ENCODE measurements at places on chromosomes 2 and 18.
A peak's percentile ranks its signal among the peaks of the same experiment; 100 is the strongest.

GRCh38 chr2:169743549-169743948, 9.9 kb downstream of the KLHL23 start:
- DNase-seq = no peak

DNA sequence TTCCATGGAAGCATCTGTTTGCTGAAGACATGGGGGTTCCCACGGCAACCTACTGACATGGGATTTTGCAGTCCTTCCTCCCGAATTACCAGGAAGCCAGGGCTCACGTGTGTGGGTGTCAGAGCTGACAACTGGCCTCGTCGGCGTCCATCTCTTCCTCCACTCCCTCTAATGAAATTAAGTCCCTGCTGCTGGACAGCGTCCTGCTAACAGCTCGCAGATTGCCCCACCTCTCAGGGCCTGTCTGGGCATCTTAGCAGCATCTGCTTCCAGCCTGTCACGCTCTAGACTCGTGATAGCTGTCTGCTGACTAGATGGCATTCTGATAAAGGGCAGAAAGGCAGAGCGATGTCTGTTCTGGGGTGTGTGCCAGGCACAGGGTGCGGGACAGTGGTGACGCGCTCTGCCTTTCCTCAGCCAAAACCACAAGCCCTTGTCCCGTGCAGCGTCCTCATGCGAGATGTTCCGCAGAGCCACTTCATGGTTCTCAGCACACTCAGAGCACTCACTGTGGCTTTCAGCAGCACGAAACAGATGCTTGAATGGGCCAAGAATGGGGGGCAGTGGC, 161.1 kb downstream of the ARL4C start:
- peak; percentile 28 for DNase-seq

- DNase-seq = no peak
Observed at GRCh38 chr18:26097563-26097962, 7.2 kb upstream of the SS18 start.

DNA sequence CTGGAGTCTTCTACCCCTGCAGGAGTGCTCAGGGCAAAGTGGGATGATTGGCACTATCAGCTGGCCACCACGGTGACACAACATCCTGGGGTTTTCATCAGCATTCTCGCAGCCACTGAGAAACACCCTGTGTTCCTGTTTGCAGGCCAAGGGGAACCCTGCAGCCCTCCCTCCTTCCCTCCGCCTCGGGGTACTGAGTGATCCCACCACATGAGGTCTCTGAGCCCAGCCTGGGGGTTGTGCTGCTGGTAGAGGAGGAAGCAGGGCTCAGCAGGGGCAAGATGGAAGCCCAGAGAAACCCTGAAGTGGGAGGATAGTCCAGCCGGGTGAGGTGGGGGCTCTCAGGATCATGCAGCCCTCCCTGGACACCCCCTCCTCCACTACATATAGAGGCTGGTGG, at the start of gene OXER1:
TSS of gene OXER1 (minus strand) at position 40 of the 400 bp plus-strand sequence. CDS start 73 bp downstream, outside the sequence.
- DNase-seq = no peak
